SHP77 (cell line): ENCODE measurements at places on chromosomes 6 and 20.
A peak's percentile ranks its signal among the peaks of the same experiment; 100 is the strongest.

GRCh38 chr6:147220345-147220744 is 16.1 kb downstream of the STXBP5 start:
- DNase-seq: no peak

- DNase-seq: no peak
These were observed 361.0 kb upstream of the MARCKS start for GRCh38 chr6:113496166-113496565.

- DNase-seq: no peak
These were observed 147.5 kb downstream of the ERMARD start for GRCh38 chr6:169898788-169899480.

- no peak for DNase-seq
These were observed 286.6 kb downstream of the TSHZ2 start for GRCh38 chr20:53258741-53259140.

DNA sequence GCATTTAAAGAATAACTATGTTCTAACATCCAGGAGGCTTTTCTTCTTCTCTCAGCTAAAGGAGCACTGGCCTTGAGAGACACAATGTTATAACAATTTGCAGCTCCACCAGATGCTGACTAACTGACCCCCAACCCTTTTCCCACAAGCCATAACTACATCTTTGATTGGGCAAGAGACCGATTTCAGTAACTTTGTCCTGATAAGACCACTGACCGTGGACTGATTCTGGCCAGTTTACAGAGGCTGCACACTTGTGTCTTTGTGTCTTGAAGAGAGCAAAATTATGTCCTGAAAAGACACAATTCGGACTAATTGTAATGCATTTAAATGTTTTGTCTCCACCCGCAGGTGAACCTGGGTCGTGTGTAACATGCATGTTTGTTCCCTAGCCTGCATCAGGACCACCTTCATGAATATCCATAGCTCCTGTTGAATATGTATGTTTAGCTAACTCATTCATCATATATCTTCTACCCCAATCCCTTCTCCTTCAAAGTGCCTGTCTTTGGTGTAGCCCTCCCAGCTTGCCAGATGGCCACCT is 22.3 kb downstream of the ABRACL start:
- DNase-seq: no peak

DNA sequence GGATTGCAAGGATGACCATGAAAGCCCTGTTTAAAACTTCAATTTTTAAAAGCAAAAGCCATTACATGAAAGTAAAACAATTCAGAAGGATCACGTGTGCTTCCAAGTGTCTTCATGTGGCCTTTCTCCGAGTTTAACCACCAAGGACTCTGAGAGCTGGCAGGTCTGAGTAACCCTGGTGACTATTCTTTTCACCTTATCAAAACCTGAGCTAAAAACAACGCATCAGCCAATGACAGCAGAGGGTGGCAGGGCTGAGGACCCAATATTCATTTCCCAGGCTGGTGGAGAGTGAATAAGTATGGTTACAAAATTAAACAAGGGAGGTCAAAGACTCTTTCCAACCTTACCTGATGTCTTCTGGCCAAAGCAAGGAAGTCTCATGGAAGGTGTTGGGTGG is 46.7 kb downstream of the DNAAF9 start:
- no peak for DNase-seq

DNA sequence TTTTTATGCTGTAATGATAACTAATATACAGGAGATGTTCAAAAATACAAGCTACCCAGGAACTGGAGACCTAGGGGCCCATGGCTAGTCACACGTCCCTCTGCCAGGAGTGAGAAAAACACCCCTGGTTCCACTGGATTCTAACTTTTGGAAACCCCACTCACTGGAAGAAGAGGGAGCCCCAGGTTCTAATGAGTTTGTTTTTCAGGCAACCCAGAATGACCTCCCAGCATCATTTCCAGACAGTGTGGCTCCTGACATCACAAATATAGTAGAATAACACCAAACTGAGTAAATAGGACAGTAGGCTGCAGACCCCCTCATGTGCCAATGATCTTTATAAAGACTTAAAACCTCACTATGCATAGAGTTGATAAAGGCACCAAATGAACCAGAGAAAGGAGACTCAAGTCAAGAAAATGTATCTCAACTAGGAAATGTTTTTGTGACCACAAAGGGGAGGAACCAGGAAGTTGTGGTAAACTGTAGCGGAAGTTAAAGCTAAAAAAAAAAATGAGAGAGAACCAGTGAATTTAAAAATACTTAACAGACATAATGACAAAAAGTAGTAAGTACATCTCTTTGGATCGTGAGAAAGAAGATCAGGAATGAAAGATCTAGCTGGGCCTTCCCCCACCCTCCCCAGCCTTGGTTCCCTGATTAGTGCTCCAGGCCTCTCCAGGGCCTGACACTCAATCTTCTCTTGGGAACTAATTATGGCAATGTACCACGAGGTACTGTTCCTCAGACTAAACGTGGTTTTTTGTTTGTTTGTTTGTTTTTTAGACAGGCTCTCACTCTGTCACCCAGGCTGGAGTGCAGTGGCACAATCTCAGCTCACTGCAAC is 19.8 kb downstream of the HLA-E start:
- no peak for DNase-seq

- DNase-seq: peak; percentile 34
These were observed 32.3 kb downstream of the FOXP4 start for GRCh38 chr6:41578217-41579087.

- DNase-seq: no peak
These were observed 107.9 kb downstream of the DACT2 start for GRCh38 chr6:168211681-168212080.

- no peak for DNase-seq
These were observed 72.1 kb upstream of the BCLAF1 start for GRCh38 chr6:136361787-136362186.

- DNase-seq: no peak
These were observed 75.1 kb downstream of the COL12A1 start for GRCh38 chr6:75130784-75131183.

DNA sequence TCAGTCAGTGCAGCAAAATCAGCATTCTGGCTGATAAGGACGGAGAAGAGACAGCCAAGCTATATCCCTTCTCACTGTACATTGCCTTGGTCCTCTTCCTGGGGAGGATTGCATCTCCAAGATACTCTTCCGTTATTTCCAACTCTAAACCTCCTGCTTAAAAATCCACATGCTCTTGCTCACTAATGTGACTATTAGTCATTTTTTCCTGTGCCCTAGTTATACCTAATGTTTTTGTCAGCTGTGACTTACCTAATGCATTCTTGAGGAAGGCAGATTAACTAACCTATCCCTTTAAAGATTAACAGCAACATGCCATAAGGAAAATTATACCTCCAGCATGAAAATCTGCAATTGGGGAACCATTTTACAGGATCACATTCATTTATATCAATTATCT is 317.6 kb downstream of the BTBD9 start:
- DNase-seq: no peak

- no peak for DNase-seq
These were observed 14.3 kb upstream of the CBFA2T2 start for GRCh38 chr20:33475381-33476152.

GRCh38 chr20:13661070-13661685 is 22.4 kb upstream of the TASP1 start:
- DNase-seq: no peak

- peak; percentile 66 for DNase-seq
These were observed 15.4 kb downstream of the SNPH start for GRCh38 chr20:1281279-1282057.

- DNase-seq: peak; percentile 41
These were observed 30.8 kb upstream of the FKBP1A start for GRCh38 chr20:1423625-1424106.

GRCh38 chr6:153553627-153554026 is 422.5 kb upstream of the RGS17 start:
- no peak for DNase-seq

GRCh38 chr6:34560366-34561226 is 4.5 kb upstream of the SPDEF start:
- DNase-seq: peak; percentile 85

DNA sequence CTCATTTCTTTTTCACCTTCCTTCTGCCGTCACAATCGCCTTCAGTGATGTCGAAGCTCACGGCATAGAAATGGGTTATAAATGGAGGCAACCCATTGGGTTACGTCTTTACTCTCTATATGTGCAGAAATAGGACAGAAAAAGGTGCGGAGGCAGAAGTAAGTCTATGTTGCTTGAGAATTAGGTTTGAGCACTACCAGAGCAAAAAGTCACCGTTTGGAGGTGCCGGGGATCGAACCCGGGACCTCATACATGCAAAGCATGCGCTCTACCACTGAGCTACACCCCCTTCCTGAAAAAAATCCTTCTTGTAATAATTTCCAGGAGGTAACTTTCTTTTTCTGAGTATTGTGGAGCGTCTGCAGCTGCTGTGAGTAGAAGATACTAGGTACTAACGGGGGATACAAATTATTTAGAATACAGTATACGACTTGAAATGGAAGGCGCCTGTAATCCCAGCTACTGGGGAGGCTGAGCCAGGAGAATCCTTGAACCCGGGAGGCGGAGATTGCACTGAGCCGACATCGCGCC is 134.2 kb downstream of the TRIM27 start:
- DNase-seq: peak; percentile 44

DNA sequence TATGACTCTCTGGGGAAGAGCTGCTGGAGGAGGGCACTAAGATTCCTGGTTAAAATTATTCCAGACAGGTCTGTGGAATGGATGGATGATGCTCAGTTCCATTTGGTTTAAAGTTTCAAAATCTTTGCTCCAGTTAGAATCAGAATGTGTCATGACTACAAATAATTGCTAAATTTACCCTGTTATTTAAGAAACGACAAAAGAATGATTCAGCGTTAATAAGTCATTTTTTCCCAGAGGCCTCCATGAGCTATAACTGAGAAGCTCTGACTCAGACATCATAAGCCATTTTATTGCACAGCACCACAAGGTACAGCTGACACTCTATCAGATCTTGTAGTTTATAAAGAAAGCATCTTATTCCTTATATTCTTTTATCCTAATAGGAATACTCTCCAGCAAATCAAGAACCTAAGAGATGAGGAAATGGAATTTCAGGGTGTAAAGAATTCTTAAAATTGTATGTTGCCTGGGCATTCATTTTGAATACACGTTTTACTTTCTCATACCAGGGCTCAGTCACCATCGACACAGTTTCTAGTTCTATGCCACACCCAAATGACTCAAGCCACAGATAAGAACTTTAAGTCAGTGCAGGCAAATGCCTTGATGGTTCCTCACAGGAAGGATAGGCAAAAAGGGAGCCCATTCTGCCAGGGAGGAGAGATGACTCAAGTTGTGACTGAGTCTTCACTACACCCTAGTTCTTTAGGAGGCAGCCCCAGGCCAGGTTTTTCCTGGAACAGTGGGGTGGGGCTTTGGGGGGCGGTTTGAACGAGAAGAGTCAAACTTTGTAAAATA is 636.0 kb downstream of the MMUT start:
- no peak for DNase-seq

DNA sequence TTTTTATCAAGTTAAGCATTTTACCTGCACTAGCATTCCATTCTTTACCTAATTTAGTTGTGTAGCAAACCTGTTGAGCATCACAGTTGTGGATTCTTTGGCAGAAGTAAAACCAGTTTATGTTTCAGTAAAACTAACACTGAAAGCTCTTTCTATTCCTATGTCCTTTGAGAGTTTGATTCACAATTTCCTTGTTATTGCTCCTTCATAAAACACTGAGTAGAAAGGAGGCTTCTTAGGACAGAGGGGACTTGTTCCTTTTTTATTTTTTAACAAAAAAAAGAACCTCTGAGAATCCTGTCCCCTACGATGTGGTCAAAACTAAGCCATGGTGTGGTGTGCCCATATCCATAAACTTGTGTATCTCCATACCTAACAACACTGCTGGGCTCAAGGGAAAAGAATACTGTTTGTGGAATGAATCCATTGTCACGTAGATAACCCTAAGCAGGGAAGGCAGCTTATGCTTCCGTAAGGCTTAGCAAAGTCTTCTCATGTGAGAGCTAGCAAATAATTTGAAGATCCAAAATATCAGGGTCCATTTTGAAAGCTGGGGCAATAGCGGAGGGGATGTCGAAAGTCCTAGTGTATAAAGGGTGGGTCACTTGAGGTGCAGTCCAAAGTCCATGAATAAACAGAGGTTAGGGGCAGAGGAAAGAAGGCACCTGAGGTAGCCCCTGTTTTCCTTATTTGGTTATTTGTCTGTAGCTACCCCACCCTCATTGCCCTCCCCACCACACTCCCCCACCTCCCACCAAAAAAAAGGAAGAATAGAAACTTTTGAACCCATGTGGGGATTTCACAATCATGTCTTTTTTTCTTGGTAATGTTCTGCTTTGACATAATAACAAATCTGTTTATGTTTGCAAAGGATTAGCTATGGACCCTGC is 71.0 kb downstream of the PLAGL1 start:
- no peak for DNase-seq

DNA sequence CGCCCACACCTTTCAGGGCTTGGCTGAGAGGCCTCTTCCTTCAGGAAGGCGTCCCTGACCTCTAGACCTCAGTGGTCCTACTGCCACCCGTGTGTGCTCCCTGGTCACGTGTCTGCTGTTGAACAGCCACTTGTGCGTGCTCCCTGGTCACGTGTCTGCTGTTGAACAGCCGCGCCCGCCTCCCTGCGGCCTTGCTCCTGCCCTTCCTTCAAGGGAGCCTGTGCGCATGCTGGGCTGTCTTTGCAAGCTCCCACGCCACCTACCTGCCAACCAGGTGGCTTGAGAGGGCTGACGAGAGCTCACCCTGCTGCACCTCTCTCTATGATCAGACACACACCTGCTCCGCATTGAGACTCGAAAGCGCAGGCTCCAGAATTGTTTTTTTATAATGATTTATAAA is 179.3 kb downstream of the BMP7 start:
- DNase-seq: no peak
